Mammary epithelial cell (primary cell): ENCODE measurements at places on chromosomes 4 and X. TPM values are rescaled to one million over a fixed set of nuclear protein-coding genes. Genes with fewer than 3 reads are reported as not detected.

The CD38 gene
- 0.01 TPM for polyA plus RNA-seq

The HSFX4 gene
- not detected for polyA plus RNA-seq

The OSTC gene
- polyA plus RNA-seq = 97.1 TPM

The GATA1 gene
- polyA plus RNA-seq = not detected

The MAGEA4 gene
- polyA plus RNA-seq = not detected

The ATP7A gene
- 1.9 TPM for polyA plus RNA-seq

The APOOL gene
- polyA plus RNA-seq = 2.8 TPM

The GPR82 gene
- polyA plus RNA-seq = not detected

The KCND1 gene
- polyA plus RNA-seq = 0.16 TPM

The TMEM156 gene
- 0.60 TPM for polyA plus RNA-seq

The RAI2 gene
- polyA plus RNA-seq = not detected

The GAGE1 gene
- polyA plus RNA-seq = not detected

The VCX gene
- not detected for polyA plus RNA-seq
